Naive thymus-derived CD8-positive, alpha-beta T cell (primary cell): ENCODE measurements at places on chromosomes 5 and 9.
A peak's percentile ranks its signal among the peaks of the same experiment; 100 is the strongest.

- DNase-seq = no peak
- no peaks in the 10 kb centered on the region for H3K27me3 ChIP-seq
- peaks cover 69% of the 10 kb centered on the region for H3K36me3 ChIP-seq
- H3K27ac ChIP-seq = peak overlapping the region; percentile 73
These were observed 42.2 kb downstream of the SECISBP2 start for GRCh38 chr9:89360465-89360864.

DNA sequence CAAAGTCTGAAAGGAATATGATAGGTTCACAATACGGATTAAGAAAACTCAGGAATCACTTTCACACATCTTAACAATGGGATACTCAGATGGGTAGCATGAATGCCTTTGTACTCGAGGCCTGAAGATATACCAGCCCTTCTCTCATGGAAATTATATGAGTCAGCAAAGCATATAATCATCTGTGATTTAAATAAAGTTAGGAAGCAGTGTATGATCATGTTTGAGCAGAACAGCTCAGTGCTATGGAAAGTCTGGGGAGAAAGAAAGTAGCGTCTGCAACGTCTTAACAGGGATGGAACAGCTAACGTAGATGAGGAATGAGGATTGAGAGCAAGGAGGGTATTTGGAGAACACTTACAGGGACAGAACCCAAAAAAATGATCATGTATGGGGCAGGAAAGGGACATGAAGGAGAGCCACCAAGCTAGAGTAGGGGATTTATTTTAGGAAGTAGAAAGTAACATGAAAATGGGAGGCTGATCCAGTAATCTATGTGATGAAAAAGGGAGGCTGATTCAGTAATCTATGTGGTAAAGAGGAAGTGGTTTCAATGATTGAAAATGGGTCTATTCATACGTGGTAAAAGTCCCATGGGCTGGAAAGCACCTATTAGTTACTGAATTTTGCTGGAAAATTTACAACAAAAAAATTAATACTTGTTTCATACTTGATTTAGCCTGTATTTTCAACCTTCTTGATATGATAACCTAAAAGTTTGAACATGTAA lies 85.9 kb downstream of the GNA14 start:
- no peaks in the 10 kb centered on the region for H3K4me1 ChIP-seq
- no peak overlapping the region for H3K4me3 ChIP-seq
- H3K27ac ChIP-seq = no peak overlapping the region
- no peaks in the 10 kb centered on the region for H3K36me3 ChIP-seq
- peaks cover 2% of the 10 kb centered on the region for H3K27me3 ChIP-seq
- DNase-seq = no peak

GRCh38 chr9:121071370-121071755 lies 3.4 kb upstream of the CNTRL start:
- H3K27ac ChIP-seq = peak overlapping the region; percentile 90
- DNase-seq = no peak
- H3K36me3 ChIP-seq = peaks cover 5% of the 10 kb centered on the region
- H3K4me1 ChIP-seq = peaks cover 17% of the 10 kb centered on the region
- peak overlapping the region; percentile 94 for H3K4me3 ChIP-seq

GRCh38 chr5:80926536-80926935 lies 33.6 kb upstream of the RASGRF2 start:
- peaks cover 7% of the 10 kb centered on the region for H3K36me3 ChIP-seq
- DNase-seq = no peak
- peaks cover 3% of the 10 kb centered on the region for H3K4me1 ChIP-seq
- no peaks in the 10 kb centered on the region for H3K27me3 ChIP-seq
- H3K27ac ChIP-seq = no peak overlapping the region
- H3K4me3 ChIP-seq = no peak overlapping the region

DNA sequence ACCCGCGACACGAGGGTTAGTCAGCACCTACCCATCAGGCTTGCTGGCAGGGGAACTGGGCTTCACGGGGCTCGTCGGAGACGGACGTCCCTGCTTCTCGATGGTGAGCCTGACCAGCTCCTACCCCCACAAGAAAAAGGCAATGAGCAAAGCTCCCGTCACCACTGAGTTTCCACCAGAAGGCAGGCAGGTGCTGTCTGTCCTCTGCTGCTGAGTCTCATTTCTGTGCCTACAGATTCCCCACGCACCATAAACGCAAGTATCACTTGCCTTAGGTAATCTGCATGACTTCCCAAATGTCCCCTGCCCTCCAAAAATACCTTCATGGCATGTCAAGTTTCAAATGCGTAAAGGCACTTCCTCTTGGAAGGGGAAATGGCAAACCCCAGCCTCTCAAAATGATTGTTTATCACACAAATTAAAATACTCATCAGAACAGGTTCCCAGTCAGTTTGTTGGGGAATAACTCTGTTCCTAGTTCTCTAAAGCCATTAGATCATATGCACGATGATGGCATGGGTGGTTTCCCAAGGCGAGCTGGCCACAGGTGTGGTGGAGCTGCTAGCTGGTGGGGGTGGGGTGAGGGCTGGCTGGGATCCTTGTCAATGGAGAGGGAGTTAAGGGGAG lies 85.0 kb downstream of the PRRT1B start:
- no peaks in the 10 kb centered on the region for H3K27me3 ChIP-seq
- H3K36me3 ChIP-seq = peaks cover 58% of the 10 kb centered on the region
- no peak for DNase-seq
- H3K27ac ChIP-seq = peak overlapping the region; percentile 85

DNA sequence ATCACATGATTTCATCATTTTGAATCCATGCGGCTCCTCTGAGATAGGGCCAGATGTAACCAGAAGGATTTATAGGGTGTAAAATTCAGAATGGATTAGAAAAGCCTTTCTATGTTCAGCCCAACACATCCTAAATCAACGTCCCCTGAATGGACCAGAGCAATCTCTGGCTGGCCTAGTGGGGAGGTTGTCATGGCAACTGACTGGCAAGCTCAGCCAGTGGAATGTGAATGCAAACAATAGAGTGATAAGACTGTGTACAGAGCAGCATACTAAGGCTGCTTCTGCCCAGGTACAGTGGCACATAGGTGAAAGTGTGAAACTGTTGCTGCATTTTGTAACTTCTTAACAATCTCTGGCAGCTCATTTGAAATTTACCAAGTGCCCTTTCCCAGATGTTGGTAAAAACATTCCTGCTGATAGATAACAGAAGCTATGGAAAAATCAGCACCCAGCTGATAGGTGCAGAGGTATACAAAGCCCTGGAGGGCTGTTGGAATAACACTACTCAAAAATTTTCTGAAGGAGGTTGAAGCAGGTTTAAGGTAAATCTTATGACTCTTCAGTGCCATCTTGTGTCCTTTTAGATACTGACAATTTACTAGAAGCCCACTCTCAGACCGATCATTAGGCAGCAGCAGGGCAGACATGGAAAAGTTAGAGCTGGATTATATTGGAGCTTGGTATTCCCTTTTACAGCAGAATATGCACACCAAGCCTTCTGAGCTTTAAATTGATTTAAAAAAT lies 267.2 kb downstream of the RAB3C start:
- no peaks in the 10 kb centered on the region for H3K36me3 ChIP-seq
- no peaks in the 10 kb centered on the region for H3K4me1 ChIP-seq
- DNase-seq = no peak
- H3K27ac ChIP-seq = no peak overlapping the region
- peaks cover 6% of the 10 kb centered on the region for H3K27me3 ChIP-seq

- DNase-seq = peak; percentile 22
- peaks cover 2% of the 10 kb centered on the region for H3K27me3 ChIP-seq
- H3K36me3 ChIP-seq = peaks cover 7% of the 10 kb centered on the region
- no peaks in the 10 kb centered on the region for H3K4me1 ChIP-seq
- no peak overlapping the region for H3K27ac ChIP-seq
These were observed 65.8 kb downstream of the MTX3 start for GRCh38 chr5:79924936-79925893.

GRCh38 chr5:126757713-126758357 lies 19.1 kb upstream of the LMNB1 start:
- no peak for DNase-seq
- peaks cover 32% of the 10 kb centered on the region for H3K4me1 ChIP-seq
- H3K27ac ChIP-seq = peak overlapping the region; percentile 72
- H3K36me3 ChIP-seq = no peaks in the 10 kb centered on the region

GRCh38 chr9:137460363-137461315 lies 1.5 kb upstream of the NSMF start:
- H3K36me3 ChIP-seq = peaks cover 2% of the 10 kb centered on the region
- peak overlapping the region; percentile 60 for H3K4me3 ChIP-seq
- DNase-seq = no peak
- no peak overlapping the region for H3K27ac ChIP-seq

- H3K27ac ChIP-seq = peak overlapping the region; percentile 50
- no peaks in the 10 kb centered on the region for H3K27me3 ChIP-seq
- peaks cover 51% of the 10 kb centered on the region for H3K4me1 ChIP-seq
These were observed 62.3 kb downstream of the ST8SIA4 start for GRCh38 chr5:100840789-100841188.

DNA sequence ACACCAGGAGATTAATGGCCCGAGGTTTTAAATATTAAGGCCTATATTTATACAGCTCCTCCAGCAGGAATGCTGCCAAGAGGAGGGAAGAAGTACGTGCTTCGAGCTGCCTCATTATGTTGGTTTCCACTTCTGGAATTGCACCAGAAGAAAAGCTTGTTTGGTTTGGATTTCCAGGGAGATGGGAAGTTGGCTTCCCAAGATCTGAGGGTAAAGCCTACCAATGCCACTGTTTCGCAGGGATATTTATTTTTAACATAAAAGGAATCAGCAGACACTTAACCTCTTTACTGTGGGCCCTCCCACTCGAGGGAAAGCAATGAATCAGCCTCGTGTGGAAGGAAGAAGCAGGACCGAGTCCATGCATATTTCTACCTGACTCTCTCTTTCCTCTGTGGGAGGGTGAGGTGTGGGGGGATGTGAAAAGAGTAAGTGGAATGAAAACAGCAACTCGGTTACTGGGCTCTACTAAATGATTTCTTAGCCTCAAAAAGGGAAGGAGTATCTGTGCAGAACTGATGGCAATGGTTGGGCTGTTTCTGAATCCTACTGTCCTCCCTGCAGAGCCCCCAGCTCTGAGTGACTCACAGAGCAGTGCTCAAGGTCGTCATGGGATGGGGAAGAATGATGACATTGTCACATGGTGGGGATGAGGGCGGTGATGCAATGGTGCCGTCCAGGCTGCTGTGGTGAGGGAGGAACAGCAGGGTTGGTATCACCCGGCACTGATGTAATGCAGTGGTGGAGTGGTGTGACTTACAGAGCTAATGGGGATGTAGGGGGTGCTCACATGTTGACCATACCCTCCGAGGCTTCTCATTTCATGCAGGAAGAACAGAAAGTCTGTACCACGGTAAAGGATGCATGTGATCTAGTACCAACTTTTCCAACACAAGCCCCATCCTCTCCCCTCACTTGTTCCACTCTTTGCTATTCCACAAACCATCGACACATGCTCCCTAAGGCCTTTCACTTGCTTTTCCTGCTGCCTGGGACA lies 215.0 kb upstream of the PANK3 start:
- no peaks in the 10 kb centered on the region for H3K4me1 ChIP-seq
- H3K4me3 ChIP-seq = no peak overlapping the region
- no peaks in the 10 kb centered on the region for H3K36me3 ChIP-seq
- peaks cover 6% of the 10 kb centered on the region for H3K27me3 ChIP-seq
- no peak for DNase-seq

GRCh38 chr9:23822261-23823169 lies 3.5 kb downstream of the ELAVL2 start:
- H3K27ac ChIP-seq = no peak overlapping the region
- H3K27me3 ChIP-seq = peaks cover 26% of the 10 kb centered on the region
- no peak for DNase-seq
- H3K4me3 ChIP-seq = no peak overlapping the region

GRCh38 chr5:140245341-140245740 lies 57.6 kb downstream of the PFDN1 start:
- no peaks in the 10 kb centered on the region for H3K36me3 ChIP-seq
- peak overlapping the region; percentile 6 for H3K27ac ChIP-seq
- H3K4me3 ChIP-seq = no peak overlapping the region
- no peak for DNase-seq
- peaks cover 15% of the 10 kb centered on the region for H3K4me1 ChIP-seq
- no peaks in the 10 kb centered on the region for H3K27me3 ChIP-seq

GRCh38 chr5:133409210-133409674 lies 203.1 kb downstream of the FSTL4 start:
- no peaks in the 10 kb centered on the region for H3K36me3 ChIP-seq
- no peak overlapping the region for H3K4me3 ChIP-seq
- no peaks in the 10 kb centered on the region for H3K4me1 ChIP-seq
- no peak for DNase-seq

DNA sequence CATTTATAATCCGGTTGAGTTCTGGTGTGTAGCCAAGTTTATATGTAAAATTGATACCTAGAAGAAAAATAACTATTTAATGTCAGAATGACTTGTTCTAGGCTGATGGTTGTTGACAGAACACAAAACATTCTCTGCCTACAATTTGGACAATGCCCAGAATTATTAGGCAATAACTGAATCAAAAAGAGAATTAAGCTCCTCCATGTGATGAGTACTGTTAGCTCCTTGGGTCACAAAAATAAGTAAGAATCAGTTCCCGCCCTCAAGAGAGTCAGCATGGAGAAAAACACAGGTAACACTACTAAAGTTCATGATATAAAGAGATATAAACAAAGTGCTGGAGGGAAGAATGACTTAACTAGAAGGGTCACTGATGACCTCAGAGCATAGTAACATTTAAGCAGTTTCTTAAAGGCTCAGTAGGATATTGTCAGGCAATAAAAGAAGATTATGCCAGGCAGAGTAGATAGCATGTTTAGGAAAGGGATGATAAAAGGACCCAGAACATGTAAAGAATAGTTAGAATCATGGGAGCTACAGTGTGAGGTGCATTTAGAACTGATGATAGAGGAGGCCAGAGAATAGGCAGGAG lies 200.5 kb upstream of the ACTBL2 start:
- H3K4me3 ChIP-seq = no peak overlapping the region
- no peak for DNase-seq
- no peak overlapping the region for H3K27ac ChIP-seq
- no peaks in the 10 kb centered on the region for H3K4me1 ChIP-seq

GRCh38 chr5:119347574-119347973 lies 8.2 kb upstream of the TNFAIP8 start:
- H3K36me3 ChIP-seq = peaks cover 3% of the 10 kb centered on the region
- no peak for DNase-seq
- H3K4me1 ChIP-seq = peaks cover 95% of the 10 kb centered on the region
- H3K27ac ChIP-seq = peak overlapping the region; percentile 82
- no peaks in the 10 kb centered on the region for H3K27me3 ChIP-seq

GRCh38 chr9:136719195-136719880 lies 7.0 kb downstream of the DIPK1B start:
- H3K4me3 ChIP-seq = peak overlapping the region; percentile 29
- H3K27ac ChIP-seq = no peak overlapping the region
- H3K27me3 ChIP-seq = no peaks in the 10 kb centered on the region
- H3K4me1 ChIP-seq = peaks cover 10% of the 10 kb centered on the region

DNA sequence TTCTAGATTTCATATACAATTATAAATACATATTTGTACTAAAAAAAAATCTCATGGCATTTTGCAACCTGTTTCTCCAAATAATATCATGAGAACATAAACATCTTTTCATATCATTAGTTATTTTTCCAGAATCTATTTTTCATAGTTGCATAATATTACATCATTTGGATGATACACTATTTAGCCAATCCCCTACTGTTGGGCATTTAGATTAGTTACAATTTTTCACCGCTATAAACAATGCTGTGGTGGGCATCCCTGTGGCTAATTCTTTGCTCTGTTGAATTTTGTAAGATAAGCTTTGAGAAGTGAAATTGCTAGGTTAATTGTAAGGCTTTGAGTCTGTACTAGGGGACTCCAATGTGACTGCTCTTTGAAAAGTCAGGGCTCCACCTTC lies 2.2 kb upstream of the FOXI1 start:
- H3K36me3 ChIP-seq = no peaks in the 10 kb centered on the region
- H3K4me1 ChIP-seq = peaks cover 4% of the 10 kb centered on the region
